ENCODE measurements at places on chromosomes 12 and 14. TPM values are rescaled to one million over a fixed set of nuclear protein-coding genes. Genes with fewer than 3 reads are reported as not detected.

The TMPRSS12 gene
- total RNA-seq, result not detected

The PTHLH gene
- 43.7 TPM for total RNA-seq

The MMP14 gene
- 515 TPM for total RNA-seq

The C14orf180 gene
- not detected for total RNA-seq

The ZCRB1 gene
- 29.7 TPM for total RNA-seq

All from nasal cavity respiratory epithelium epithelial cell of viscerocranial mucosa (primary cell).